T47D (cell line): ENCODE measurements at places on chromosomes 11 and 22.

DNA sequence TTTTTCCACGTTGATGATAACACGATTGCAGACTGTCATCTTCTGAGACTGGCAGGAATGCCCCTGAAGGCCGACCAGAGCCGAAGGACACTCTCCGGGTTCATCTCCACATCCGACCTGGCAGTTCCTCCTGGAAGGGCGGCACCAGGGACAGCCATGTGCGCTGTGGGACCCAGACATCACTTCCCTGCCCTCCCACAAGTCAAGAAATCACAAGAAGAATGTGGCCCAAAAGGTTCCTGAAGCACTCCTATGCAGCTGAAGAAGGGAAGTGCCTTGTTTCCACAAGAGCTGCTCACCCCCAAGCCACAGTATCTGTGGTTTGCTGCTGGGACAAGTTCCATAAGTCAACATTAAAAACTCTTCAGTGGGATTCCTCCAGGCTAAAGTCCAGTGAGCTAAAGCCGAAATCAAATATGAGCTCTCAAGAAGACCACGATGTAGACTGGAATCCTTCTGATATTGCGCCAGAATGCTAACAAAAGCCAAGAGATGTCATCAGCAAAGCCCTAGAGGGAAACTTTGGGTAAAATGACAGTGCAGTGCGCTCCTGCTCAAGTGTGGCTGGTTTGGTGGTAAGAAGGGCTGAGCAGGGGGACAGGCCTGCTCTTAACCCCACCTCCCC, 21.2 kb downstream of the PACSIN2 start:
- DNase-seq, result no peak

GRCh38 chr11:57513911-57514537, 1.5 kb downstream of the SLC43A1 start:
- DNase-seq, result no peak

DNA sequence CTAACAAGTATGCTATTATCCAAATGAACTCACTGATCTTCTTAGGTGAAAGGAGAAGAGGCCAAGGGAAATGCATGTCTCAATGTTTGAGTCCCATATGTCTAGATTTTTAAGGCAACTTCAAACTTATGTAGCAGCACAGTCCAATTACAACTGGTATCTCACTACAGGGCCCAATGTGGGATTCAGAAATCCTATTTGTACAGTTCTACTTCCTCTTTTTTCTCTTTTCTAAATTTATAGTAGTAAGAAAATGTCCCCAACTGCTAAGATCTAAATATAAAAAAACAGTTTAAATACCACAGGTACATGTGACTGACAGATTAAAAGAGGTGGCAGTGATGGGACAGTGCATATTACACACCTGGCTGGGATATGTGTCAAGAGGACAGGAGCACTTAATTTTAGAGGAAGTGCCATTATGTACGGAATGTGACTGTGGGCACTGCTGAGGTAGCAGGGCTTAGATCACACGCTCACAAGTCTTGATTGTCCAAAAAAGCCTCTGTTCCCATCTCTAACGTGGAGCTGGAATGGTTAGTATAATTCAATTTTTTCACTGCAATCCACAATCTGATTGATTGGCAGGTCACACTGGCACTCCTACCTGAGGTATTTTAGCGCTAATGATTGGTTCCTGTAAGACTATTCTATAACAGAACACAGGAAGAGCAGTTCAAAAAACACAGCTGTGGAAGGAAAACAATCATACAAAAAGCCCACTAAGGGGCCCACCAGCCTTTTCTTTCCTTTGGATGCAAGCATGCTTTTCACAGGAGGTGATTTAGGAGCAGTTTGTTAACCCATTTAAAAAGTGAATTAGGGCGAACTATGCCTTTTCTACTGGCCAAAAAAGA, 34.6 kb downstream of the APOL5 start:
- no peak for DNase-seq

DNA sequence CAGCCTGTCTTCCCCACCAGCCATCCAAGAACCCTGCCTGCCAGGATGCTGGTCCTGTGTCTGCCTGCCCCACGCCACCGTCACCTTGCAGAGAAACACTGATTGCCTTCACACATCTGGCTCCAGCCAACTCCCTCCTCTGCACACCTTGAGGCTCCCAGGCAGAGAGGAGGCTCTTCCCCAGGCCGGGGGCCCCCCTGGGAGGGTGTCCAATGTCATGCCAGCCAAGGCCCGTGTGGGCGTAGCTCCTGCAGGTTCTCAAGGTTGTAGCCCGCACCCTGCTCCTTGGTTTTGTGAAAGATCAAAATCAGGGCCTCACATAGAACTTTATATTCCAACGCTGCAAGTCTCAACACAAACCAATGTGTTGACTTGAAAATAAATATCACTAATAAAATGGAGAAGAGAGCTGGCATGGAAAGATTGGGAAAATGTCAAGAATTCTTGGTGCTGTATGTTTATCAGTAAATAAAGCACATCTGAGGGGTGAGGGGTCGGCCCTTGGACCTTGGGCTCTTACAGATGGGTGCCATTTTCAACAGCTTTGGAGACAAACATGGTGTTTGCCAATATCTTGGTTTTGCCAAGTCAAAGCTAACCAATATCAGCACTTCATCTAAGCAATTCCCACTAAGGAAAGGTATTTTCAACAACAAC, 6.7 kb upstream of the PPARA start:
- no peak for DNase-seq

- no peak for DNase-seq
Measured at GRCh38 chr11:7630002-7630401, 43.3 kb downstream of the CYB5R2 start.

DNA sequence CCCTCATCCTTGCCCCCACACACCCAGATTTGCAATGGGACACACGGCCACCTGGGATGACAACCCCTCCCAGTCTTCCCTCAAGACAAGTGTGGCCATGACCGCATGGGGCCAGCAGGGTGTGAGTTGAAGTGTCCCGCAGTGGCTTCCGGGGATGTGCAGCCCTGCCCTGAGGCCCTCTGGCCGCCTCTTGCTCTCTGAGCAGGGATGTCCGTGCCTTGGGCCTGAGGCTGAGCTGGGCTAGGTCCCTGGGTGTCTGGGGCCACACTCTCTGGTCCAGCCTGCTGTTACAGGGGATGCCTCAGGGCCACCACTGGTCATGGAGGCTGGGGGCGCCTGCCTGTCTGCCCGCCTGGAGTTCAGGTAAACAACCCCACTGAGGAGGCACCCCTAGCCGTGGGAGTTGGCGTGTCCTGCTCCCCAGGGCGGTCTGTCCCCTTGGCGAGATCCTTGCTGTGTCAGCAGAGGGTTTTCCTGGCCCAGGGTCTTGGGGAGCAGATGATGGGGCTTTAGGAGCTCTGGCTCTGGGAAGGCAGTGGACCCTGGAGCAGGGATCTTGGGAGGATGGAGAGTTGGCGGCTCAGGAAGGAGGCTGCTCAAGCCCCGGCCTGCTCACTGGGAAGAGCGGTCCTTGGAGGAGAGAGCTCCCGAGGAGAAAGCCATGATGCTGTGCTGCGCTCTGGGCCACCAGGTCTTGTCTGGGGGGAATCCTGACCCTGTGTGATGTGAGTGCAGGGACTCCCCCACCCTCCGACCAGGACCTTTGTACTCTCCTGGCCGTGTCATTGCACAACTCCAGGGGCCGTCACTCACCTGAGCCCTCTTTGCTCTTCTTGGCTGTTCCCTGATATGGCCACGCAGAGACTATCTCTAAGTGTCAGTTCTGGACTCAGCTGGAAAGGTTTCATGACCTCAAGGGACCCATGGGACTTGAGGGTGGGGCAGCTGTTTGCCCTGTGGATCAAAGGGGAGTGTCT, 67.9 kb downstream of the KCNQ1 start:
- DNase-seq, result no peak

- DNase-seq, result no peak
Measured at GRCh38 chr22:23899042-23899745, 5.0 kb downstream of the MIF start.

DNA sequence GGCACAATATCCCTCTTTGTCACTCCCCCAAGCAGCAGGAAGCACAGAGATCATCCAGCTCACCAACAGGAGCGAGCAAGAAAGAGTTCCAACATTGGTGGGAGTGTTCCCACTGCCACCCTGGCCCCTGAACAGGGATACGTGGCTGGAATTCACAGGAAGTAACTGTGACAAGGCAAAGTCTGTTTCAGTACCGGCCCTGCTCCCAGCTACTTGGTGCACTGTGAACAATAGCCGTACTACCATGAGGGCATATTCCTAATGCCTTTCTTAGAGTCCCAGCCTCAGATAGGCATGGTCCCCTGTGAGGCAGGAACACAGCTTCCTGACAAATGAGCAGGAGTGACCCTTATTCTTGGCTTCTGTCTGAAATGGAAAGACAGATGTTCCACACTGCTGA, 1.8 kb upstream of the SLC37A2 start:
- no peak for DNase-seq

DNA sequence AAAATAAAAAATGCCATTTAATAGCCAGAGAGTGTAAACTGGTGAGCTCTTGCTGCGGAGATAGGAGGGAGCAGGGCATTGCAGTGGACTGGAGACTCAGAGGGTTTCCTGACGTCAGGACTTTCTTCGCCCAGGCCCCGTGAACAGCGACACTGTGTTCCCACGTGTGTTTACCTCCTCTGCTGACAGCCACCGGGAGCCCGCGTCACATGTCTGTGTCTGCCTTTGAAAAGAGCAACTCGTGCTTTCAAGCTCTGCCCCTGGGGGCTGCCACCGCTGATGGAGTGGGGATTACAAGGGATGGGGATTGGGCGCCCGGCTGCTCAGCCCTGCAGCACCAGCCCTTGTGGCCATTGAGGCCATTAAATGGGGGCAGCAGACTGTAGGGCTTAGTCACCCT, 3.3 kb downstream of the TANGO2 start:
- DNase-seq, result no peak

GRCh38 chr11:40370821-40371616, 1088.4 kb downstream of the LRRC4C start:
- no peak for DNase-seq

DNA sequence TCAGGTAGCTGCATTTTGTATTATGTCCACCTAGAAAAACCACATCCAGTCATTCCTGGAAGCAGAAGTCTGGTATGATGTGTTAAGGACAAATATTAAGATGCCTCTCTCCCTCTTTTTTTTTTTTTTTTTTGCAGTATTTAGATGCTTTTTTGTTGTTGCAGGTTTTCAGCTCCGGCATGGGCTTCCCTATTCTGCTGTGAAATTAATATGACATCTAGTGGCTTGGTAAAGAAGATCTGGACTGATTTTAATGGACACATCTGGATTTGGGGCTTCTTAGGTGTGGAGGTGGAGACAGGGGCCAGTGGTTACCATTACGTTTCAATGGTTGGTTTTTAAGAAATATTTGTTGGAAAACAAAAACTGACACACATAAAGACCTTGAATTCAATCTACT, 47.5 kb upstream of the RASSF10 start:
- no peak for DNase-seq

- no peak for DNase-seq
Measured at GRCh38 chr11:46200537-46201281, 76.8 kb upstream of the CREB3L1 start.

DNA sequence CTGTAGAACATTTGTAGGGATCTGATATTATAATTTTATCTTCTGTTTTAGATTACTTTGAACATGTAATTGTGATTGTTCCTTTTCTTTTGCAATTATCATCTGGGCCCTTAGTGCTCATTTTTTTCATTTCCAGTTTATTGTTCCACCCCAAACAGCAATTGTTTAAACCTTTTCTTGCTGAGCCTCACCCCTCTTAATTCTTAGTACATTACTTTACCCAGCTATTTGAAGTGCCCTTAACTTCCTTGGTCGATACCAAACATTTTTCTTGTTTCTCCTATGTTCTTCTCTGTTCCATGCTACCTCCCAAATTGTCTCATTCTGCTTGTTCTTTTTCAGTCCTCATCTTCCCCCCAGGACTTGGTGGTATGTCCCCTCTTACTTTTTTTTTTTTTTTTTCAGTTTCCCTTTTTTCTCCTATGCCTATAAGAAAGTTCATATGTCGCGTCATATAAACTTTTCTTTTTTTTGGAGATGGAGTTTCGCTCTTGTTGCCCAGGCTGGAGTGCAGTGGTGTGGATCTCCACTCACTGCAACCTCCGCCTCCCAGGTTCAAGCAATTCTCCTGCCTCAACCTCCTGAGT, 3.5 kb downstream of the CUL5 start:
- DNase-seq, result no peak
